ENCODE measurements at places on chromosomes 1 and 21.

GRCh38 chr1:225974454-225974853 is 24.7 kb downstream of the SDE2 start:
- no peak for DNase-seq

GRCh38 chr1:165189913-165190312 is 166.6 kb downstream of the LMX1A start:
- DNase-seq = no peak

GRCh38 chr1:214511639-214511998 is 39.8 kb downstream of the PTPN14 start:
- DNase-seq = no peak

DNA sequence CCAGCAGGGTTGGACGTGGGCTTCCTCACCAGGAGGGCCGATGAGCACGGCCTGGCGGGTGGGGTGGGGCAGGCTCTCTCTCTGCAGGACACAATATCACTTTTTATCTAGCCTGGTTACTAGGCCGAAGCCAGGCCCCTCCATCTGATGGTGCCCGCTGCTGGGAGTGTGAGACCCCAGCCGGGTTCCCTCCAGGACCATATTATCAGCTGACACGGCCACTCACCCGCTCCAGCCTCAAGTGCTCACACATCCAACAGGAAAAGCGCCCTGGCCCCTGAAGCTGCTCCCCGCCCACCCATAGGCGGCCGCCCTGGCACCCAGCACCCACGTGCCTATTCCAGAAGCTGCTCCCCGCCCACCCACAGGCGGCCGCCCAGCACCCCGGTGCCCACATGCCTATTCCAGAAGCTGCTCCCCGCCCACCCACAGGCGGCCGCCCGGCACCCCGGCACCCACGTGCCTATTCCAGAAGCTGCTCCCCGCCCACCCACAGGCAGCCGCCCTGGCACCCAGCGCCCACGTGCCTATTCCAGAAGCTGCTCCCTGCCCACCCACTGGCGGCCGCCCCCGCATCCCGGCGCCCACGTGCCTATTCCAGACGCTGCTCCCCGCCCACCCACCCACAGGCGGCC is 5.0 kb downstream of the SLC19A1 start:
- DNase-seq = no peak

- no peak for DNase-seq
Measured at GRCh38 chr1:82731216-82731615, 930.5 kb downstream of the ADGRL2 start.

GRCh38 chr21:41681348-41681801 is 85.5 kb downstream of the RIPK4 start:
- no peak for DNase-seq

DNA sequence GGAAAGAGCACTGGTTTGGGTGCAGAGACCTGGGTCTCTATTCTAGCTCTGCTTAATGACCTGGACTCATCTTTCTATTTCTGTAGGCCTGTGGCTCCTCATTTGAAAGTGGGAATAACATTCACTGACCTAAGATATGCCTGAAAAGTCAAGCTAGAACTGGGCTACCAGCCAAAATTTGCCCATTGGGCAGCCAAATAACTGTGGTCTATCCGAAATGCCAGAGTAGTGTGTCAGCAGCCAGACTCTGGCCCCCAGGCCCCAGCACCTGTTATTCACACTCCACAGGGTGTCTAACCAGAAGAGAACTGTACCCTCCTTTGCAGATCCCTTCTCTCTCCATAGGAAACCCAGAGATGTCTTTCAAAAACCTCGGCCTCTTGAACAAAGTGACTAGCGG is 12.6 kb downstream of the DAB1 start:
- DNase-seq = no peak

GRCh38 chr1:15737324-15738319 is 1.6 kb downstream of the SLC25A34 start:
- DNase-seq = no peak

GRCh38 chr1:154716614-154717527 is 108.9 kb upstream of the ADAR start:
- DNase-seq = no peak

- DNase-seq = no peak
Measured at GRCh38 chr1:64515427-64515826, 45.5 kb downstream of the CACHD1 start.

DNA sequence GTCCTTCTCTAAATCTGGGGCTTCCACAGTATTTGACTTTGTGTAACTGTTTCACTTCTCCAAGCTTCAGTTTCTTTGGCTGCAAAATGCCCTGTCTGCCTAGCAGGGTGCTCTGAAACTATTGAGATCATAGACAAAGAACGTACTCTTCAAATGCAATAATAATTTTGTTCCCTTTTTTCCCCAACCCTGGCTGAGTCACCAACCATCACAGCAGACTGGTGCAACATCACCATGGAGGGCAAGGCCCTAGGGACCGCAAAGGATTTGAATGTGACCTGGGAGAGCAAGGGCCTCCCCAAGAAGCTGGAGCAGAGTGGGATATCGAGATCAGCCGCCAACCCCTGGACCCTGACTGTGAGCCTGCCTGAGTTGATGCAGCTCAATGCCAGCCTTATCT is 115.0 kb downstream of the FCRL5 start:
- DNase-seq = no peak

- no peak for DNase-seq
Measured at GRCh38 chr1:218943371-218943770, 230.3 kb upstream of the LYPLAL1 start.

DNA sequence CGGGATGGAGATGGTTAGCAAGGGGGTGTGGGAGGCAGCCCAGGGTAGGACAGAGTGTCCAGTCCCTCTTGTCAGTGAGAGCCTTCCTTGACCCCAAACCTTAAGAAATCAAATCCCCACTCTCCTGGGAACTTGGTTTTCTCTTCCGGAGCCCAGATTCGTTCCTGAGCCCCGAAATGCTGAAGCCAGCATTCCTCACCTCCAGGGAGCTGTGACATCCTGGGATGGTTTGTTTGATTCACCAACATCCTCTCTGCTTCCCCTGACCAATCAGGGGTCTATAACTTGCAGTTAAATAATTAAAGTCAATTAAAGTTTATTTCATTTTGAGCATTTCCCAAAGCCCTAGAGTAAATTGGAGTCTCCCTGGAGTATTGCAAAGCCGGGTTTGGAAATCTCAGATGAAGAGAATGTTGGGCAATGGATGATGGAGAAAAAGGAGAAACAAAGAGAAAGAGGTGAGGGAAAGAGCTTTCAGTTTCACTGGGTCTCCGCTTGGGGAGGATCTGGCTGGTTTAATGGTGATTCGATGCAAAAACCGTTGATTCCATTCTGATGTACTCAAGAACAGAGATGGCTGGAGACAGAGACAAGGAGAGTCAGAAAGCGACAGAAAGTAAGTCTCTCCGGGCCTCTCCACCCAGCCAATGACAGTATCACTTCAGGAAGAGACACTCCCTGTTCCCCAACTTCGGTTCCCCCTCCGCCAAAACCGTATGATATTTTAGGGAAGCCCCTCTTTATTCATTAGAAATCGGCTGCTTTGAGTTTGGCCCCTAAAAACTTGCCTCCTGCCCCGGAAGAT is 12.8 kb upstream of the ALX3 start:
- no peak for DNase-seq

- no peak for DNase-seq
Measured at GRCh38 chr1:55413286-55413685, 198.1 kb upstream of the USP24 start.

DNA sequence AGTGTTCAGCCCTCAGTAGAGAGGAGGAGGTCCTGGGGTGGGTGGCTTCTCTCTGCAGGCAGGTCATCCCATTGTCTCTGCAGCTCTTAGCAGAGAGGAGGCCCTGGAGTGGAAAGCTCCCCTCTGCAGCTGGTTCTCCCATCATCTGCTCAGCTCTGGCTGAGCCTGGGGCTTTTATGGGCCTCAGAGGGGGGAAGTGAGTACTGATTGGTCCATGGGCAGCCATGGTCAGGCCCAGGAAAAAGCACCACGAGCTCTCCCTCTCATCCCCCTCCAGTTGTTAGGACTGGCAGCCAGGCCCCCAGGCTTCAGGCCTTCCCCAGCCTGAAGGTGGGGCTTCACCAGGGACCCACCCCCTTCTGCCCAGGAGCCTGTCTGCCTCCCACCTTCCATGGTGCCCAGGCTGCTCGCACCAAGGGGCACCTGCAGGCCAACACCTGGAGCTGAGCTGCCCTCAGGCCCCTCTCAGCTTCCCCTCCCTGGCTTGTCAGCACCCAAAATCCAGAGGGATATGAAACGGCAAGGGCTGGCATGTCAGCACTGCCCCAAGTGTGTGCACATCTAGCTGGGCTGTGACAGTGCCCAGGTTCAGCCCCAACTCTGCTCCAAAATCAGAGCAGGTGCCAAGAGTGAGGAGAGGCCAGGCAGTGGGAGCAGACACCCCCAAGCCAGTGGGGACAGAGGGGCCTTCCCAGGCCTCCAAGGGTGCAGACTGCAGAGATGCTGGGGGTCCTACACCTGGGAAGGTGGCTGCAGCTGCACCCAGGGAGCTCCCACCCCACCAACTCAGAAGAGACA is 449.0 kb downstream of the MATN1 start:
- no peak for DNase-seq

GRCh38 chr1:199122085-199122484 is 483.2 kb downstream of the PTPRC start:
- DNase-seq = no peak

DNA sequence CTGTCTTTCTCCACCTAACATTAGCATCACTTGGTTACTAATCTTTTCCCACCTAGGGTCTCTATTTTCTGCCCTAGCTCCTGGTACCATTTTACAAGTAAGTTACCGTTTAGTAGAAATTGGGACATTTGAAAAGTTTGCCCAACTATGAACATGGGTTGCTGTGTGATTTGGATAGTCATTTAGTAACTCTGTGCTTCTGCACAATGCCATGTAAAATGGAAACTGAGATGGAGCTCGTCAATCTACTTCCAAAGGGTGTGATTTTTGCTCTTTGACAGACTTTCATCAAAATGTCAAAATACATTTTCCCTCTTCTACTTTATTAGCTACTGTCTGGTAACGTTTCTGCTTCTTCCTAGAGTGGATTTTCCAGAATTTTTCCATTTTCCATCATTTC is 381.5 kb upstream of the B3GALT2 start:
- no peak for DNase-seq

- no peak for DNase-seq
Measured at GRCh38 chr1:192485692-192486436, 89.7 kb upstream of the RGS1 start.

DNA sequence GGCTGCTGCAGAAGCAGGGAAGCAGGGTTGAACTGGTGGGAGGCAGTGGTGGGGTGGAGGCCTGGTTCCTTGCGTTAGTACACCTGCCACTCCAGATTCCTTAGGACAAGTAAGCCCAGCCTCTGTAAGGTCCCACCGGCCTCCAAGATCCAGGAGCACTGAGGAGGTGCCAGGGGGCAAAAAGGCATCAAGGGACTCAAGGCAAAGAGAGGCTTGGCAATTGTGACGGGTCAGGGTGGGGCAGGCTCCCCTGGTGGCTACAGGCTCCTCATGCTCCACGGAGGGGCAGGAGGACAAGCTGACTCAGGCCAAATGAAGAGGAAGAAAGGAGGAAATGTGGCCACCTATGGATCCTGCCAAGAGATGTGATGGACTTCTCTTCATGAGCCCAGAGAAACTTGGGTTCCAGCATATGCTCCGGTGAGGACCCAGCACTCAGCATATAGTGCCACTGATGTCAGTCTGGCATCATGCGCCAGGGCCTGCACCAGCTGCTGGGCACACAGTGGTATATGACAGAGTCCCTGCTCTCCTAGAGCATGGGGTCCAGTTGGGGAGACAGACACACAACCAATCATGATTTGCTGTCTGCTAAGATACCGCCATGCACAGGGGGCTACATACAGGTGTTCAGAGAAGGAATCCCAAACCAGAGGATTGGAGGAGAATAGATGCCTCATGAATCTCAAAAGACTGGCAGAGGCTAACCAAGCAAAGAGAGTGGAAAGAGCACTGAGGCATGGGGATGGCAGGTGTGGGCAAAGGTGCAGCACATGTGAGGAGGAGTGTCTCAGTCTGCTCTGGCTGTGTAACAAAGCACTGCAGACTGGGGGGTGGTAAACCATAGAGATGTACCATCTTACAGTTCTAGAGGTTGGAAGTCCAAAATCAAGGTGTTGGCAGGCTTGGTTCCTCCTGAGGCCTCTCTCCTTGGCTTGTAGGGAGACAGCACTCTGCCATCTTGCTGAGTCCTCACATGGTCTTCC is 249.7 kb downstream of the RHOU start:
- DNase-seq = no peak

GRCh38 chr1:15107911-15108310 is 45.6 kb upstream of the TMEM51 start:
- no peak for DNase-seq

GRCh38 chr1:203290261-203291089 is 14.8 kb upstream of the BTG2 start:
- peak; percentile 96 for DNase-seq

DNA sequence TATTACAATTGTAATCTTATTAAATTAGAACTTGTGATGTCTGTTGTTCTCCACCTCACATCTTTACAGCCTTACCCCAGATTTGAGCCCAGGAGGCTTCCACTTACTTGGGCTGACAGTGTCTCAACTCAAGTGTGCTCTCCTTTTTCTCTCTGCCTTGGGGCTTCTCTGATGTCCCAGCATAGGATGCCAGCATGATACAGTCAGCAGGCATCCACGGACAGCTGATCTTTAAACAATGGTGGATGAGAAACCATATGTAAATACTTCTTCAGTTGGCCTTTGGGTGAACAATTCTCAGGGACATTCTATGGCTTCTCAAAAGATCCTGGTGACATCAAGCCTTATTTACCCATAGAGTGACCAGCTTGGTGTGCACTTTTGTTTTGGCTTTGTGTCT is 107.6 kb upstream of the GORAB start:
- DNase-seq = no peak

DNA sequence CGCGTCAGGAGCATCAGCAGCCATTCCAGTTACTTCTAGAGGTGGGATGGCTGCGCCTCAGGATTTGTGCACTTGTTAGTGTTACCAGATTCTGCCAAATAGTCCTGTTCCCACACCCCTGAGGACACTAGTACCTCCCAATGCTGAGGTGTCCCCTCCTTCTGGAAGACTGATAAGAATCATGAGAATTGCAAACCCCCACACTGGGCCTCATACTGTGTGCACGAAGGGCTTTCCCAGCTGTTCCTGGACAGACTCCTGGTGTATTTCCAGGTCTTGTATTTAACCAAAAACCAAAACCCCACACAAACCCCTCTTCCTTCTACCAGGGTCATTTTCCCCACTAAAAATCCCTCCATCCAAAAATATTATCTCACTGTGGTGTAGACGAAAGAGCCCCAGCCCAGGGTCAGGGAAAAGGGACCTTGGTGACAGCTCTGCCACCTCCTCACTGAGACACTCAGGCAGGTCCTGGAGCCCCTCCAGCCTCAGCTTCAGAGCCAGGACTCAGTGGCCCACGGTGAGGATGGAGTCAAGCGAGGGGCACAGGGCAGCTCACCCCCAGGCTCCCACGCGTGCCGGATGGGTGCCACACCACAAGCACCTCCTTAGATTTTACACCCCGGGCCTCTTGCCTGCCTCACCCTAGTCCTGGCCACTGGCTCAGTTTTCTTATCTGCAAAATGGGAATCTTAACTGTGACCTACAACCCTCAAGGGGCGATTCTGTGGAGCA is 131.4 kb upstream of the RUNX3 start:
- DNase-seq = no peak

DNA sequence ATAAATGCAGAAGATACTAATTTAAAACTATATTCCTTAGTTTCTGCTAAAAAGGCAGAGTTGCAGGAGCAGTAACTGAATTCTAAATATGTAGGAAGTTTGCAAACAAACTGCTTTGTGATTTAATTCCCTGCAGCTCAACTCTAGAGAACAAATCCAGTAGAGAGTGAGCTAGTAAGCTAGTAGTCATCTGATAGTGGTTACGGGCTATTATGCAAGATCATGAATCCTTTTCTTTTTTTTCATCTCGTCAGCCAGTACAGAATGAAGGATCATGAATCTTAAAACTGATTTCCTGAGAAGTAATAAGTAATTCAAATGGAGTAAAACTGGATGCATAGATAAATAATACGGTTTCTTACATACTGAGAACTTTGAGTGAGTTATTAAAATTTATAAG is 3.3 kb downstream of the DPH5 start:
- no peak for DNase-seq

Measured in NCI-H1092 (cell line).